NCI-H187 treated with DMSO at 0.1 percent for 48 hours (cell line): ENCODE measurements at places on chromosomes 2 and 18.

GRCh38 chr2:159290289-159290907, 3.9 kb upstream of the WDSUB1 start:
- no peak for DNase-seq

DNA sequence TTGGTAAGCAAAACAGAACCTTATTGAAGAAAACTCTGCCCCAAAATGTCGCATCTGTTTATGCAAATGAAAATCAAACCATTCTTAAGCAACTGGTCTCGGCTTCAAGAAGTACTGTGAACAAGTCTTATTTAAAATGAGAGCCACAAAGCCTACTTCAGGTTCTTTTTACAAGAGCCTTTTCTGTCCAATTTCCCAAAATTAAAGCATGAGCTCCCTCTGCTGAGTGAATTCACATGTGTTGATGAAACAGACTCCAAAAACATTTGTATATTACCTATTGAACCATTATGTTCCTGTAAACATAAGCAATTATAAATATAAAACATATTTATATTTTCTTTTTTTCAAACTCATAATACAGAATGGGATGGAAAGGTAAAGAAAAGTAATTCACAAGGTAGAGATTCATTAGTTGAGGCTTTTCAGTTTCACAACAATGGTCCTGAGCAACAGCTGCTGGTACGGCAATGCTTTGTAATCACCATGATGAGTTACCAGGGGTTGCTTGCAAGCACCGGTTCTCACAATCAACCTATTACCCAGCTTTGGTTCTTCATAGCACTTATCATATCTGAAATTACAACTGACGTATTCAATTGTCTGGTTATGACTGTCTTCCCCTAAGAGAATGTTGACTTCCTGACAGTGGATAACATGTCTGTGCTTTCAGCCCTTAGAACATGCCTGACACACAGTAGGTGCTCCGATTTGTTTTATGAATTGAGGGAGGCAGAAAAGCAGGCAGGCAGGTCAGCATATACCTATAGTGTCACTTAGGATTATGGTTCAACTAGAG, 108.4 kb upstream of the BZW1 start:
- no peak for DNase-seq

GRCh38 chr2:159712929-159713420, 669 bp downstream of the MARCHF7 start:
- no peak for DNase-seq

DNA sequence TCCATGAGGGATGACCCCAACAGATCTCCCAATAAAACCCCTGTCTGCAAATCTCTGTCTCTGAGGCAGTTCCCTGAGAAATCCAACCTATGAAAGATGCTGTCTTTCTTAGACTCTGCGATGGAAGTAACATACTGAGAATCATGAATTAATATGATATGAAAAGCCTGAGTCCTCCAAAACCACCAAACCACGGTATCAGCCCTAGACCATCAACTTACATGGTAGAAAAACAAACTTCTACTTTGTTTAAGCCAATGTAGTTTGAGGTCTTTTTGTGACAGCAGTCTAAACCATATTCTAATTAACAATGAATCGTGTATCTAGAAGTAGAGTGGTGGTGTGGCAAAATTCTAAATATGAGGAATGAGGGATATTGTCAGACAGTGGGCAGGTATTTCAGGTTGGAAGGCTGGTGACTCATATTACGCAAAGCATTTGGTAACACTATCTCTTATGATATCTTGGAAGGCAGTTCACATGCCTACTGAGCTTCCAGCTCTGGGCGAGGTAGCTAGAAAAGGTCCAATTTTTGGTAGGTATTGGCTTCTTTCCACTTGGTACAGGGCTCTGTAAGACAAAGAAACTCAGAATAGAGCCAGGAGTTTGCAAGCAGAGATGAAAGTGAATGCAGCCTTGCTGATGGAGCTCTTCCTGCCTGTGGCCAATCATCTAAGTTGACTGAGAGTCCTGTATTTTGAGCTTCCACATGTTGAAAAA, 215.8 kb downstream of the ZFP36L2 start:
- DNase-seq: no peak

- DNase-seq: no peak
These were observed 13.3 kb downstream of the ARHGAP25 start for GRCh38 chr2:68747900-68748299.

GRCh38 chr2:43326101-43326825, 99.9 kb upstream of the ZFP36L2 start:
- DNase-seq: no peak

DNA sequence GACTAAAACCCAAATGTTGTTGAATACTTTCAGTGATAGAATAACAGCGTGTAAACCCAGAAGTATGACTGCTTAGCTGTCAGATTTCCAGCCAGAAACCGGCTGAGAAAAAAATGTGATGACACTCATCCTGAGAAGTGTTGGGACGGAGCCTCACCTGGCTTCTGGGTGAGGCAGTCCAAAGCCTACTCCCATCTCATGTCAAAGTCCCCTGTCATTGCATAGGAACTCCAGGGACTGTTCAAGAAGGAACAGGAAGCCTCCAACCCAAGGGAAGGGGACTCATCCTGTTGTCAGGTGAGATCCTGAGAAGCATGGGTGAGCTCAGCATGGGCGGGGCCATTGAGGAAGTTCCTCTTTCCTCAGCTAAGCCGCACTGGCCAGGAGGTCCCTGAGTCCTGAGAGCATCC, 11.3 kb upstream of the CHRNA1 start:
- no peak for DNase-seq

GRCh38 chr2:231393149-231394131, 2.1 kb upstream of the B3GNT7 start:
- DNase-seq: no peak

GRCh38 chr2:160907738-160908137, 252.5 kb upstream of the TANK start:
- no peak for DNase-seq

DNA sequence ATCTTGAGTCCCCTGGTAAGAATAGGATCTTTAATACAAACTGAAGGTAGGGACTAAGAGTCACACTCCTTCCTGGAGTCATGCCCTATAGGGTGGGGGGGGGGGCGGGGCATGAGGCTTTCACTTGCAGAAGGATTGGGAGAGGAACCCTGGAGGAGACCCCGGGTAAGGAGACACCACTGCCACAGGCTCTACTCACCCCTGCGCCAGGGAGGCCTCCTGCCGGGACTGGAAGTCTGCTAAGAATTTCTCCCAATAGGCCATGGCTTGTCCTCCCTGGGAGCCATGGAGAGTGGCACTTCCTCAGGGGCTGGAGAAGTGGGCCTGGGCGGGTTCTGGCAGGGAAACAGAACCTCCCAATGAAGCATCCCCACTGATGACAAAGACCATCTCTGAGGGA, 645.3 kb upstream of the RAB6C start:
- no peak for DNase-seq

DNA sequence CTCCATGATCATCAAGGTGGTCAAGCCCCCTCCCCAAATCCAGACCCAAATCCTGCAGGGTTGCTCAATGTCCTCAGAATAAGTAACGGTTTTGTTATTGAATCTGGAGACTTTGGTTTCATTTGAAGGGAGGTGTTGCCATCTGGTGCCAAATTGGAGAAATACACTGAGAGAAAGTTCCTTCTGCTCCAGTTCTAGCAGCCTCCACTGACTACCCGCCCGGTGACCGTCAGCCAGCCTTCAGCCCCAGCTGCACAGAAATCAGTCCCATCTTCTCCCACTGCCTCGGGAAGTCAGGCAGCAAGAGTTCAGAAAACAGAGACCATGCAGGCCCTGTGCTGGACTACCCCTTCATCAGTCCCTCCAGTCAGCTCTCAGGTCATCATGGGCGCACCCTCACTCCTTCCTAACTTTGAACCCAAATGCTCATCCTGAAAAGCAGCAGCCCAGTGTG, 38.7 kb downstream of the PKDCC start:
- no peak for DNase-seq

- no peak for DNase-seq
These were observed 270.7 kb downstream of the PIEZO2 start for GRCh38 chr18:10878703-10879102.

- DNase-seq: no peak
These were observed 40.3 kb upstream of the SCG2 start for GRCh38 chr2:223642506-223642905.

GRCh38 chr18:3452750-3453539, 3.0 kb downstream of the TGIF1 start:
- DNase-seq: no peak

- DNase-seq: no peak
These were observed 187.1 kb upstream of the PIK3C3 start for GRCh38 chr18:41767960-41768359.

GRCh38 chr2:225122583-225123486, 80.6 kb upstream of the DOCK10 start:
- DNase-seq: no peak

DNA sequence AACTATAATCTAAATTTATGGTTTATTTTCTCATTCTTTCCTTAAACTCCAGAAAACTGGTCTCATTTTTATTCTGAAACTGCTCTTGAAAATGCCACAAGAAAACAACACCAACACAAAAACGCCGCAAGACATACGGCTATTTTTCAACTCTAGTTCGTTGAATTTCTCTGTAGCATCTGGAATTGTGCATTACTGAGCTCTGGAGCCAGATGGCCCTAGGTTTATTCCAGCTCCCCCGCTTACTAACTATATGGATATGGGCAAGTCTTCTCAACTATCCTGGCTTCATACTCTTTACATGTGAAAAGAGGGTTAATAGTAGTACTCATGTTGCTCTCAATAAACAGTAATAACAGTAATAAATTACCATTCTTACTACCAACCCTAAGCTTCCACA, 19.9 kb downstream of the FAM98A start:
- DNase-seq: no peak

DNA sequence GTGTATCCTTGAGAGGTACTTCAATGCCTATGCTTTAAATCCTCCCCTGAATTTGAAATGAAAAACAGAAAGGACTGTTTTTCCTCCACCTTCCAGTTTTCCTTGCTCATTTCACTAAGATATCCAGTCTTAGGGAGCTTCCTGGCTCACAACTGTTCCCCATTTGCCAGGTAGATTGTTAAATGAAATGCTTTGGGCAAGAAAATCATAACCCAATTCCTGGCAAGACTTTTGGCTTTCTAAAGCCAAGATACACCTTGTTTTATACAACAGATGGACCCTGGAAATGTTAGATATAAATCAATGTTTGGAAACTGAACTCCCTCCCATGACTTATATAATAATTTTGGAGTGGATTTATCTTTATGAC, 3.6 kb upstream of the CHMP3 start:
- no peak for DNase-seq

- DNase-seq: no peak
These were observed 65.1 kb downstream of the ADD2 start for GRCh38 chr2:70702711-70703395.

DNA sequence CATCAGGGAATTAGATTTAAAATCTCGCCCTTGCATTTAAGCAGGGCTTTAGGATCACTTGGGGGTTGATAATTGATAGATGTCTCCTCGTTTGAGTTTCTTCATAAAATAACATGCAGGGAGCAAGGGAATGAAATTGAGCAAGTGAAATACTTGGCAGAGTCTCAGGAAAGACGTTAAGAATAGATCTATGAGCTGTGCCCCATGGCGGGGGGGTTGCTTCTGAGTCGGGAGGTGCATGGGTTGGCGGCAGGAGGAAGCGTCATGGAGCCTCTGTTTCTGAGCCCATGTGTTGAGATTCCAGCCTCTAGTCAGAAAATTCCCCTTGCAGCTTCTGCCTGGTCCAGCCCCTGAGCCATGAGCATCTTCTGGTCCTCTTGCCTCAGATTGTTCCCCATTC, 82.0 kb downstream of the APOB start:
- DNase-seq: no peak

DNA sequence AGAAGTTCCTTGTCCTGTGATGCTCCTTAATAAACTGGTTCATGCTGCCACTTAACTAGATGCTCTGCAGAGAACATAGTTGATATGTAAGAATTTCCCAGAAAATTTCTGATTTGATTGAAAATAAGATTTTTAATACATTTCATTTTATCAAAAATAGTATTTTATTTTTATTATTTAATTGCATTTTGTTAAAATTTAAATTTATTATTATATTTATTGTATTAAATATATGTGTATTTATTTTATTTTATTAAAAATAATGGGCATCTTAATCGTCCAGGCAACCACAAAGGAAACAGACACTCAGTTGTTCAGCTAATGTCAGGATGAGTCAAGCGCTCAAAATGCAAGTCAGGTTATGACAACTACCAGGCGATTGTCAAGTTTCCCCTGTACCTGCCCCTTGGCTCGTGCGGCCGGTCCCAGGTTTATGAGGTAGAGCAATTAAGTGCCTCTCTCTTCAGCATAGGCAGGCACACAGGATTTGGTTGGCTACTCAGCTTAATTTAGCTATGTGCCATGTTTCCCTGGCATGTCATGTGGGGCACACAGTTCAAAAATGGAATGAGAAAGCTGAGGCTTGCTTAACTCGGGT, 361.2 kb downstream of the RND3 start:
- no peak for DNase-seq

GRCh38 chr2:236744716-236745115, 175.1 kb downstream of the ACKR3 start:
- no peak for DNase-seq

DNA sequence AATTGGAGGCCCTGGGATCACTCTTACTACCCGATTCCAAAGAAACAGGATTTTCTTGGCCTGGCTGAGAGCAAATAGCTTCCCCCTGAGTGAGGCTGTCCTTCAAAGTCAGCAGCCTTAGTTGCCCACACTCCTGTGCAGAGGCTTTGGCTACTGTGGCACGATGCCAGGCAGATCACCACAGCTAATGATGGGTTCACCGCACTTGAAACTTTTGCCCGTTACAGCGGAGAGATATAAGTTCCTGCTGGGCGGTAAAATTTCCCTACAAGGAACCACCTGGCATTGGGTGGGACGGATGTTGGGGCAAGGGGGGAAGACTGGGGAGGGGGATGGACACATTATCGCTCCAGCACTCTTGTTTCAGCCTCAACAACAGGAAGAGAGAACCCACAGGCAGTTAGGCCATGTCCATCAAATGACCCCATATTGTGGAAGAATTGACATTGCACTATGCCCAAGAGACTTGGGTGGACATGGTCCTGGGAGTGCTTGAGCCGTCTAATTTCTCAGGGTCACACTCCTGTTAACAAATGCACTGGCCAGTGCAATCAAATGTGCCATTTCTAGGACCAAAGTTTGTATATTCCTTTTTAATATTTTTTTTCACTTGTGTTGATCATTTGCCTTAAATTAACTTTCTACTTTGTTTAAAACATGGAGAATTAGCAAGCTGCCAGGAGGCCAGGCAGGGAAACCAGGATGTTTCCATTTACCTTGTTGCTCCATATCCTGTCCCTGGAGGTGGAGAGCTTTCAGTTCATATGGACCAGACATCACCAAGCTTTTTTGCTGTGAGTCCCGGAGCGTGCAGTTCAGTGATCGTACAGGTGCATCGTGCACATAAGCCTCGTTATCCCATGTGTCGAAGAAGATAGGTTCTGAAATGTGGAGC, 4.4 kb downstream of the IL1B start:
- DNase-seq: no peak

DNA sequence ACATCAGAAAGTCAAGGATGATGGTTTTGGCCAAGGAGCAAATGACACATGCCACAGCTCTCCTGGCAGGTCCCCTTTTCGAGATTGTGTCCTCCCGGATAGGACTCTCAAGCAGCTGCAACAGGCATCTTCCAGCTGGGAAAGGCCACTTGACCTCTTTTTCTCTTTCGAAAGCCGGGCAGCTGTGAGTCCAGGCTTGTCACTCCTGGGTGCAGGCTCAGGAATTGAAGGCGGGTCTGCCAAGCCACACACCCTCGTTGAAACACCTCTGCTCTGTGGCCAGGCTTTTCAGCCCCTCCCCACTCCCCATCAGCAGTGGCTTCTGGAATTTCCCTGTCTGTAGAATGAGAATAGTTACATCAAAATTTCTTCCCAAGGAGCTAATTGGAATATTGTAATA, 98.0 kb downstream of the CCDC138 start:
- no peak for DNase-seq
